ENCODE measurements at places on chromosomes 3 and 15.

GRCh38 chr3:182843478-182843877, 50.2 kb downstream of the ATP11B start:
- DNase-seq, result peak; percentile 16

DNA sequence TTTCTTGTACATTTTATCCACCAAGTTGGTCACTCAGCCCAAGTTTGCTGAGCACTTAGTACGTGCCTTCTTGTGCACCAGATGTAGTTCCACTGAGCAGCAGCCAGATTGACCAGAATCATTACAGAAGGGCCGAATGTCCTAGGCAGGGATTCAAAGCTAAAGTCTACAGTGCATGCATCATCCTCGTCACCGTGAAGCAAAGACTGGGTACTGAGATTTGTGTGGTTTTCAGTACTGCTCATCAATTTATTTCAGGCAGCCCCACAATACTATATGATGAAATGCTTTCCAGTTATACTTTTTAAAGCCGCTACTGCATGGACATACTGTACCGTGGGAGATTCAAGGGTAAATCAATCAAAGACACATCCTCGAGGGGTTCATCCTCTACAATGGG, 227.0 kb downstream of the ARRDC4 start:
- DNase-seq, result no peak

GRCh38 chr3:89186456-89186855, 79.0 kb downstream of the EPHA3 start:
- DNase-seq, result no peak

GRCh38 chr3:145698250-145698649, 462.7 kb downstream of the PLOD2 start:
- DNase-seq, result no peak

DNA sequence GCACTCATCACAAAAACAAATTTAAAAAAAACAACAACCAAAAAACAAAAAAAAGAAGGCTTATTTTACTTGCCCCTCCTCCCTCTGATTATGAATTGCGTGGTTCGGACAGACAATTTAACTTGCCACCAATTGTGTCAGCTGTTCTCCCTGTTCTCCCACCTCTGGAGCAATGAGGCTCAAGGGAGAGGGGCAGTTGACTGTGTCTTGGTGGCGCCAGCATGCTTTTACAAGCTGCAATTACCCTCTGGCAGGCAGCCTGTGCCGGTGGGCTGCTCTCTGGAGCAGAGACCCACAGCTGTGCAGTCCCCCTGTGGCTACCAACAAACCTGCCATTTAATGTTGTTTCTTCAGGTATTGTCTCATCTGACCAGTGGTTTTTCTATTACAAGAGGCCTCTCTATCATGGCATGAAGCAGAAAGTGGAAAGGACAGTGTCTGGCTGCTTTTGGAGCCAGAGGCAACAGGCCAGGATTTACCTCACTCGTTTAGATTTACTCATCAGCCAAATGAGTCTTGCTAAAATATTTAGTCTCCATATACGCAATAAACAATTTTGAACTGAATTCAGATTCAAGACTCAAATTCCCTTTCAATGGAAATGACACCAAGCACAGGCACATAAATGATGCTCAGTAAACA, 192.0 kb upstream of the TPRG1 start:
- no peak for DNase-seq

GRCh38 chr3:158908187-158908734, 106.4 kb downstream of the MFSD1 start:
- no peak for DNase-seq
